ENCODE measurements at places on chromosomes 7 and 10.
A peak's percentile ranks its signal among the peaks of the same experiment; 100 is the strongest.

GRCh38 chr10:100419911-100420449 is 42.8 kb upstream of the WNT8B start:
- DNase-seq, result no peak

DNA sequence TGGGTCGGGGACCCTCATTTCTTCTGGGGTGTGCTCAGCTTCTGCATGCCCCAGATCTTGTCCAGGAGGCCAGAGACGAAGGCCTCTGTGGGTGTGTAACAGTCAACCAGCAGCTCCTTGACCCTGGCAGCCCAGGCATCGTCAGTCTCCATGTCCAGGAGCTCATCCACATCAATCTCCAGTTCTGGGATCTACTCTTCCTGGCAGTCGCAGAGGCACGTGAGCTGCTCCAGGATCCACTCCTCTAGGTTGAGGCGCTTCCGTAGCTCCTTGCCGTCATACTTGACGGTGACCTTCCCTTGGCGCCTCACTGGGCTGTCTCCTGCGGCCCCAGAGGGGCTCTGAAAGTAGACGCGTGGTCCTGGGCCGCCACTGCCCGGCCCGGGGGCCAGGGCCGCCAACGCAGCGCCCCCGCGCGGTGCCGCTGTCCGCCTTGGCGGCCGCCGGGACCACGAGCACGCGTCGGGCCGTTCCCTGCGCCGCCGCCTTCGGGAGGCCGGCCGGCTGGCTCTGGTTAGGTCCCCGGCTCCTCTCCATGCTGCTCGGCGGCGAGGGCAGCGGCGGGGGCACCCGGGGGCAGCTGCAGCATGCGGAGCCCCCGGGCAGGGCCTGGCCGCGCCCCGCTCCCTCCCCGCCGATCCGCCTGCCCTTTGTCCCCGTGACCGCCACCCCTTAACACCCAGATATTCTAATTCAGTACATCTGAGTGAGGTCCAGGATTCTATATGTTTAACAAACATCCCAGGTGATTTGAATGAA is 170.5 kb downstream of the SEPTIN7 start:
- peak; percentile 33 for DNase-seq

GRCh38 chr10:61476529-61476928 is 23.3 kb upstream of the TMEM26 start:
- DNase-seq, result no peak

DNA sequence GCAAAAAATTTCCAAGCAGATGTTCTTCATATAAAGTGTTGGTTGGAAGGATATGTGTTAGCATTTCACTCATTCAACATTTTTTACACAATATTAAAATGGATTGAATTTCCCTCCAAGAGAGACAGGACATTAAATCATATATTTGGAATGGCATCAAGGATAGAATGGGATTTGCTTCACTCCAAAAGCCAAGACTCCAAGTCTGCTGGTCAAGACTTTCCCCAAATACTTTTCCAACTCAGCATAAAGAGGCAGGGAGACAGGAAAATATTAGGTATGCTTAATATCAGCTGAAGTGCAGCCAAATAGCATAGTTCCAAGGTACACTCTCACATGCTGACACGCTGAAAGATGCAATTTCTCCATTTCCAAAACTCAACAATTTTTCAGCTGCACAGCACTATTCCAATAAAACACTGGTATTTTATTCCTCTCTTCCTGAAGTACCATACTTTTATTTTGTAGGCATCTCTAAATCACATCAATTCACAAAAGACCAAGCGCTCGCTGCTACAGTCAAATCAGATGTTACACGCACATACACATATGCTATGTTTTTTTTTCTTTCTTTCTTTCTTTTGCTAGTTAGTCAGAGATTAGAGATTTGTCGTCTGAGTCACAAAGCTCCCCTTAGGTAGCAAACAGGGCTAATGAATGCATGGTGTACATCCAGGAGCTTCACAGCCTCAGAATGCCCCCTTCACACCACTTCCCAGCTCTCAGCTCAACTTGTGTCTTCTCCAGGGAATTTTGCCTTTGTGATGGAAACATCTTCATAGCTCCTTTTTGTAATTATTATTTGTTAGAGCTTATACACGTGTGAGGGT is 1033.8 kb upstream of the AUTS2 start:
- no peak for DNase-seq

DNA sequence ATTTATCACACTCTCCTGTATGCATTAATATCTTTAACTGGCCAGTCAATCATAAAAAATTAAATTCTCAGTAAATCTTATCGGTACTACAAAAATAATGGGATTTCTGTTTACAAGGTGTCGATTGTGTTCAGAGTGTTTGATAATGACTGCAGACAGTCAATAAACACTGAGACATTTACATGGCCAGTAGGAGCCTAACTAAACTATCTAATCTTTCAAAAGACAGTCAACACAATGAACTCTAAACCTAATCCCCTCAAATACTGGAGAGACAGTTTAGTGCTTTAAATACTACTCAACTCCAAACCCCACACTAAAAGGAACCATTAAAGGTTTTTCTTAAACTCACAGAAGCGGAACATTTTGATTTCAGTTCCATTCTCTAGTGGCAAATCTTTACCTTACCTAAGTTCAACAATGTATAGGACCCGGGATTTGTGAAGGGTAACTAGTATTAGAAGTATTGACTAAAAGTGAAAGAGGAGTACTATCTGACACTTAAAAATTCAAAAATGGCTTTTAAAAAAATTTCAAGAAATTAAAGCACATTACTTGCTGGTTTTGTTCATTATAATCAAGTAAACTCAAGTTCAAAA is 37.3 kb upstream of the EXOC6 start:
- peak; percentile 23 for DNase-seq

DNA sequence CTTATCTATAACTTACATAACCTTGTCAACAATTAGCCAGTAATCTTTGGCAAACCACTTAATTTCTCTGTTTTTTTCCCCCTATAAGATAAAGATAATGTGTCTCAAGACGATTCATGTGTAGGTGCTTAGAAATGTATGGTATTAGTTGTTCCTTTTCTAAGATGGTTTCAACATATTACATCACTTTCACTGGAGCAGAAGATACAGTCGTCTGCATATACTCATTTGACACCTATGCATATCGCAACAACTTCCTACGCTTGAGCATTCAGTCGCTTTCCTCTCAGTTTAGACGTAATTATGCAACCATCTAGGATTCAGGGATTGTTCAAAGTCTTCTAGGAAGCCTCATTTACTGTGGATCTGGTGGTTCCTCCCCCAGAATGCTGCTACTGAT is 396.7 kb downstream of the PHTF2 start:
- DNase-seq, result no peak

DNA sequence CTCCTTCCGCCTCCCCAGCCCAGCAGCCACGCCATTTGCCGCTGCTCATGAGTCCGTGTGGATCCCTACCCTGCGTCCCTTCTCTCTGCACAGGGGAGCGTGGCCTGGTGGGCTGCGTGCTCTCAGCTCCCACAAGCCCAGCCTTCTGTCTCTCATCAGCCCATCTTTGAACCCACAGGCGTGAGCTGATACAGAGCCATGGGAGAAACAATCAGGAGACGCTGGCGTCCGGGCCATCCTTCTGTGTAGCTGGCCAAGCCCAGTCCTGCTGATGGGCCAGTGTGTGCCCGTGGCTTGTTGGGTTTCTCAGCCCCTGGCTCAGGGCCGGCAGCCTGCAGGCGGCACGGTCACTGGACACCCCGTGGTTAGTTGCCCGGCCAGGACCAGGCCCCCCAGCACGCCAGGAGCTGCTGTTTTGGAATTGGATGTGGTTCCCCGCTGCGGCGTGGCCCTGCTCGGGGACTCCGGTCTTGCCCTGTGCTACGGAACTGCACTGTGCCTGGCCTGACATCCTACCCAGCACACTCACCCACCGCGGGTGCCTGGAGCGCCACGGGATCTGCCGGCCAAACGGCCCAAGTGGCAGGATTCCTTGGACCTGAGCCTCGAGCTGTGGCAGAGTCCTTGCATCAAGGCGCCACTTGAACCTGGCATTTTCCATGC is 88.9 kb downstream of the ELFN1 start:
- no peak for DNase-seq

DNA sequence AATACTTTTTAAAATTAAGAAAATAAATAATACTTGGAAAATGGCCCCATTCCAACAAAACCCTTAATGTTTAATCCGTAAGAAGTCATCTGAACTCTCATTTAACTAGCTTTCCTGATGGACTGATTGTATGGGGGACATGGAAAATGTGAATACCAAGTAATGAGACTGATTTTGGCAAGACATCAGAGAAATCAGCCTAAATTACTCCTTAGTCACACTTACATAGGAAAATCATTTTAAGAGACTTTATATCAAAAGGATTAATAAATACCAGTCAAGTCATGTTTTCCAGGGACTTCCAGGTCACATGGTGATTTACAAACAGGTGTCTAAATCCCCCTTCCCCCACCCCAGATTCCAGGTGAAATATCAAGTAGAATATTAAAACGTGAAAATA is 58.2 kb downstream of the GRM8 start:
- DNase-seq, result no peak

- no peak for DNase-seq
Measured at GRCh38 chr7:133265821-133266220, 12.9 kb downstream of the EXOC4 start.

DNA sequence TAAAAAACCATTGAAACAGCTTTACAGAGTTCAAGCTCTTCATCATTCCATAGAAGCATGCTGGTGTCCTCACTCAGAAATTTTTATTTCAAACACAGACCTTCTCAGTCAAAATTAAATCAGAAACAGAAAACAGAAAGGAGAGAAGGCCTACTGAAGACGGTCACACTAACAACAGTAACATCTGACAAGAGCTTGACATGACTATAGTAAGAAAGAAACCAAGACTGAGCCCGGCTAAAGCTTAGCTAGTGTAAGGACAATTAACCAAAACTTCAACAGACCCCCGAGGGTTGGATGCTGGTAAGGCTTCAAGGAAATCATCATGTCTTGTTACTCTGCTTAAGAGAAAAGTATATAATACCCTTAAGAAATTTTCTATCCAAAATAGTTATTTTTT is 38.6 kb downstream of the MTPN start:
- DNase-seq, result peak; percentile 34

DNA sequence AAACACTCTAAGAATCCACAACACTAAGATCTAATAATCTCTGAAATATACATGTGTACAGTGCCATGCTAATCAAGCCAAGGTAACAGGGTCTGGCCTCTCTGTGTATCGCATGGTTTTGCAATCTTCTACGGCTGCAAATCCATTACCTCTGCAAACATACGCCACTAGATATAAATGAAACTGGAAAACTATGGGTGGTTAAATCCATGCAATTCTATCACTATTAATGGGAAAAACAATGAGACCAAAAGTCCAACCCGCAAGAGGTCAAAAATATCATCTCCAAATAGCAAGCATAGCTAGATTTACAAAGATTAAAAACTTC is 23.0 kb downstream of the SGCE start:
- DNase-seq, result no peak

DNA sequence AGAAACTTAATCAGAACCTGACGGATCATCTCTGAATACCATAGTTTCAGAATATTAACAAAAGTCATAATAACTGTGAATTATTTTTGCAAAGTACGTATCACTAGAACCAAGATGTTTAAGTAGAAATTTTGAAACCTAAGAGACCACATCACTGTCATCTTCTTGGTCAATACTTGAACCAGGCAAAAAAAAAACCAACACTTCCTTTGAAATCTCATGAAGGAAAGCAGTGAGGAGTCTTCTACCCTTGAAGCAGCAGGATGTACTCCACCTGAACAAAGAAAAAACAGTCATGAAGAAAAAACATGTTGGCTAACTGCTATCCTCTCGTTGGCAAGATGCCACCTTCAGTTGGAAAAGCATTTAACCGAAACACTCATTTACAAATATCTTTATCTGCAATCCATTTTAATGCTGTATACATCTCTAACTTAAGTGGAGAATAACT is 82.4 kb downstream of the SRPK2 start:
- no peak for DNase-seq

GRCh38 chr7:106693677-106694353 is 32.9 kb upstream of the CCDC71L start:
- DNase-seq, result no peak

DNA sequence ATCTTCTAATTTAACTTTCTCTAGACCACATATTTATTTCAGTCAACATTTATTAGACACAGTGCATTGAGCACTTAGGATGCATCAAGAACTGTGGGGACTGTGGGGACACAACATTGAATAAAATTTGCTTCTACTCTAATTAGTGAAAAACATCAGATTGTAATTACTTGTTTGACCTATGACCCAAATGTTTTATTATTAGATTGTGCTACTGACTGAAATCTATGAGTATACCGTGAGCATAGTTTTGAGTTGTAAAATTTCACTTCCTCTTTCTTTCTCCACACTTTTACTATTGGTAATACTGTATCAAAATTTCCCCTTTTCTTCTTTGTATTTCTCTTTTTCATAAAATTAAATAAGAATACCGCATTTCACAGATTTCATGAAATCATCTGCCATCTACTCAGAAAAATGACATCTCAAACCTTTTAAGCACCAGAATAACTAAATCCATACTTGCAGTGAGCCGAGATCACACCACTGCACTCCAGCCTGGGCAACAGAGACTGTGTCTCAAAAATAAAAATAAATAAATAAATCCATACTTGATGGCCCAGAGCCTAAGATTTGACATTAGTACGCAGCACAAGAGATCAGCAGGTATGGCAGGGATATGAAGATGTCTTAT is 25.4 kb upstream of the INPP5F start:
- peak; percentile 55 for DNase-seq

DNA sequence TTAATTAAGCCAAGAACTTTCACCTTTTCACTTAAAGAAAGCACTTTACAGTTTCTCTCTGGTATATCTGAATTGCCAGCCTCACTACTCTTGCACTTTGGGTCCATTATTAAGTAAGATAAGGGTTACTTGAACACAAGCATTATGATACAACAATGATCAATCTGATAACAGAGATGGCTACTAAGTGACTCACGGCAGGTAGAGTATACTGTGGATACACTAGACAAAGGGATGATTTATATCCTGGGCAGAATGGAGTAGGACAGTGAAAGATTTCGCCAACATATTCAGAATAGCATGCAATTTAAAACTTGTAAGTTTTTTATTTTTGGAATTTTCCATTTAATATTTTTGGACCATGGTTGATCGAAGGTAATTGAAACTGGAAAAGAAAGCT is 34.3 kb upstream of the ITGB8 start:
- no peak for DNase-seq

GRCh38 chr10:118210276-118210675 is 131.8 kb downstream of the FAM204A start:
- no peak for DNase-seq
